ENCODE measurements at places on chromosomes 7 and 10.

GRCh38 chr7:132354527-132354926 lies 221.7 kb downstream of the PLXNA4 start:
- DNase-seq: no peak

GRCh38 chr10:49568235-49568634 lies 29.3 kb upstream of the ERCC6 start:
- DNase-seq: no peak

- no peak for DNase-seq
These were observed 85.9 kb upstream of the UNC5B start for GRCh38 chr10:71126432-71126831.

DNA sequence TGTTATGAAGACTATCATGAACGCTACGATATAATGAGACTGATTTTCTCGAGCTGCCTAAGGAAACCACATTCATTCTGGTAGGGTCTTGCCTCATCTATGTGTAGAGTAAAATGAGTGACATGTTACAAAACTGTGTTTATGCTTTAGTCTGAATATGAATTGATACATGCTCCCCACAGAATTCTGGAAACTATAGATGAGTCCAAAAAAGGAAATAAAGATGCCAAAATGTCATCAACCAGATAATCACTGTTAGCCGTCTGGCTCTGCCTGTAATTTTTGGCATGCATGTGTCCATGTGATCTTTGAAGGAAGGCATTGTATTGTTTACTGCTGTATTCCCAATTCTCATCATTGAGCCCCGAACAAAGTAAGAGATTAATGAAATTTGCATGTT lies 42.6 kb upstream of the GPR37 start:
- no peak for DNase-seq

DNA sequence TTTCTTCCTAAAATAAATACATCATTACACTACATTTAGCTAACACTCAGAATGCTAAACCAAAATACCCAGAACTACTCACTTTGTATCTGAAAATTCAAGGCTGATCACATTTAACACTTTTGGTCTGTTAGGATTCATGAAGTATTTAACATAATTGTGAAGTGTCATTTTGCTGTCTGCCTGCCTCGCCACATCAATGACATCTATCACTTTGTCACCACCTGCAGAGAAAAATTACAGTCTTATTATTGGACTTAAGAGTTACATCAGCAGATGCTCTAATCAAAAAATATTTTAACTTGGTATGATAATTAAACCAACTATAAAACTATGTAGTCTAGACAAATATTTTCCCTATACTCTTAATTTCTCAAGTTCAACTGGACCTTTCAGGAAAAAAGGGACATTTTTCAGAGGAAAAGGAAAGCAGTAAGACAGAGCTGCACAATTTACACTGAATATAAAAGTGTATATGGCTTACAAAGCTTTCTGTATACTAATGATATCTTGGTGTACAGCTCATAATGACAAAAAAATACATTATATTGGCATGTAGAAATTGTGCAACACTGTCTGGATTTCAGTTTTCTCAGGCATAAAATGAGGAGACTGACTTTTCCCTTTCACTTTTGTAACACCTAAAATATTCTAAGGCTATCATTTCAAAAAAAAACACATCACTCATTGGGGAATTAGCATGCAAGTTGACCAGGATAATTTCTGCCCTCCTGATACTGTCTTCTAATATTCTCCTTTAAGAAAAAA lies 49.2 kb downstream of the KDM7A start:
- no peak for DNase-seq

DNA sequence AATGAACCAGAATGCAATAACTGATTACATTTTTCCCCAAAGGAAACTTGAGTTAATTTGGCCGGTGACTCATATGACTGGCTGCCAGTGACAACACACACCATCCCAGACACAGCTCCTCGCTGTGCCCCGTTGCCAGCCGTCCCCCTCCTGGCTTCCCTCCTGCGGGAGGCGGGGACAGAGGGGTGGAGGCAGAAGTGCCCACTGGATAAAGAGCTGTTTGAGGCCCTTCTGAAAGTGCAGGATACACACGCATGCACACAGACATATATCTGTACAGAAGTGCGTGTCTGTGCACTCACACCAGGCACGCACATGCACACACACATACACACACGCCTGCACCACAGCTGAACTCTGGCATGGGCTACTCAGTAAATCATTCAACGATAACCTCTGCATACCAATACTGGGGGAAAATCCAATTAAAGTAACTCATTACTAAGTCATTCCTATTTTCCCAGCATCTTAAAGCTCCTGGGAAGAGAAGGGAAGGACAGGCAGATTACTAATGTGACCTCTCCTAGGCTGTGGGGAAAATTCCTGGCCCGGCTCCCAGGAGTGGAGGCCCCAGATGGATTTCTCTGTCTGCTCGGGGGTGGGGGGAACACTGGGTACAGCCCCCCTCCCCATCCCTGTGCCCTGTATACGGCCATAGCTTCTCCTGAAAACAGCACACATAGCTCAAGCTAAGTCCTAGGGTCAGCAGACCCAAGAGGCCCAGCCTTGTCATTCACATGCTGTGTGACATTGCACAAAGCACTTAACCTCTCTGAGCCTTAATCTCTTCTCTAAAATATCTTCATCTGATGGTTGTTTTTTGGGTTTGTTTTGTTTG lies 52.3 kb upstream of the MYL10 start:
- DNase-seq: peak; percentile 64

- no peak for DNase-seq
These were observed 89.2 kb downstream of the DLG5 start for GRCh38 chr10:77837248-77837924.

DNA sequence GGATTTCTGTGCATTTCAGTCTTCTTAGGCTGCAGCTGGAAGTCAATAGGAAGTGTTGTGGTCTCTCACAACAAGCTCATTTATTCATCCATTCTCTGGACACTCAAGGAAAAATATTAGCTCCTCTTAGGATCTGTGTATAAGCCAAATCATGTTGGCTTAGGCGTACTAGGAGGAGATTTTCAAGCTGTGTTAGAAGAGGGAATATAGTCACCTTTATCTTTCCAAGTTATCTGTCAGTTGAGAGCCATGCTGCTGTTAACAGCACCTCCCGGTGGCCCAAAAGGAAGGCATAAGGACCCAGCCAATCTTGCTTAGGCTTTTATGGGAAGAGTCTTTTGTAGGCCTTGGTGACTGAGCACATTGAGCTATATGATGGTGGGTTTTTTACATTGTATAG lies 220.0 kb downstream of the LRMDA start:
- DNase-seq: peak; percentile 0

DNA sequence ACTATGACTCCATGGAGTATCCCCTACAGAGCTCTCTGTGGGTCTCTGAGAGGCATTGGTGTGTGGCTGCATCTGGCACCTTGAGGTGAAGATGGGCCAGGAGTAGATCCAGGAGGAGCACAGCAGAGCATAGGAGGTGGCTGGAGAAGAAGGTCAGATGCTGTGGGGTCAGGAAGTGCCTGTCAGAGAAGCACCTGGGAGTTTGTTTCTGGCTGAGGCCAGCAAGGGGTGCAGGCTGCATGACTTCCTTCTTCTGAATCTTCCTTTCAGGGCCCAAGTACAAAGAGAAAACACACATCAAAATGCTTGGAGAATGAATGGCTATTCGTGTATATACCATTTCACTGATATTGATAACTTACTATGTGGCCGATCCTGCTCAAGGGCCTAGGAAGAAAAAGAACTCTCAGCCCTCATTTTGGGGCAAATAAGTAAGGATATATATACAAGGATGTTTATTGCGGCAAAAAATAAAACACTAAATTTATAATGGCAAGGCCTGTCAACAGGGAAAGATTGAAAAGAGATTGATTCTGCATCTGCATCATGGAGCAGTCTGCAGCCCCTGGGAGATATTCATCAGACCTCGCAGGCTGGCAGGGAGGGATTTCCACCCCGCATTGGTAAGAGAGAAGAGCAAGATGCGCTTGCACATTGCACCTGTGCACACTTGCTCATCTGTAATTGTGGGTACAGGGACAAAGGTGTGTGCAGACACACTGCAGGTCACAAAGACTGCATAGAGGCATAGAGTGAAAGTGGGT lies 39.2 kb downstream of the PTPRE start:
- no peak for DNase-seq

- peak; percentile 36 for DNase-seq
These were observed 55.6 kb upstream of the PNLIP start for GRCh38 chr10:116490028-116490662.

- DNase-seq: no peak
These were observed 3.5 kb downstream of the MDFIC start for GRCh38 chr7:114925434-114925833.

DNA sequence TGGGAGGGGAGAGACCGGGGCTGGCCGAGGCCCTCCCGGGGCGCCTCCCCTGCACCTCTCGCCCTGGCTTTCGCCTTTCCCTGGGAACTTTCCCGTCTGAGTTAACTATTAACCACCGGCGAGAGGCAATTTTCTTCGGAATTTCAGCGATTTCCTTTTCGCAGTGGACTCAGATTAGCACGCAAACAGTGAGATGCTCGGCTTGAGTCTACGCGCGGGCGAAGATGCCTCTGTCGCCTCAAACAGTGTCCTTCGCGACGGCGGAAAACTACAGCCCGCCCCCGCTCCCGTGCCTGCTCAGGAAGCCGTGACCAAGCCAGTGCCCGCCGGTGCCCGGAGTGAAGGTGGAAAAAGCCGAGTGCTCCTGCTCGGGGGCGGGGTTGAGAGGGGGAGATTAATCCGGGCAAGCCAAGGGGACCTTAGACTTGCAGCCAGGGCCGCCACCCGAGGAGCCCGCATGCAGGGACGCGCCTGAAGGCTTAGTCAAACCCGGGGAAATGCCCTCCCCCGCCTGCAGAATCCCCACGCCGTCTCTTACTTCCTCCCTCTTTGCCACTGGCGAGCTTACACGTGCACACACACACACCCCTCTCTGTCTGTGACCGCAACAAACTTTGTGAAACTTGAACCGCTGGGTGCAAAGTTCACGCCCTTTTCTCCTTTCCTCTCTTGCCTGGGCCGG lies 14.5 kb upstream of the PAX2 start:
- no peak for DNase-seq

DNA sequence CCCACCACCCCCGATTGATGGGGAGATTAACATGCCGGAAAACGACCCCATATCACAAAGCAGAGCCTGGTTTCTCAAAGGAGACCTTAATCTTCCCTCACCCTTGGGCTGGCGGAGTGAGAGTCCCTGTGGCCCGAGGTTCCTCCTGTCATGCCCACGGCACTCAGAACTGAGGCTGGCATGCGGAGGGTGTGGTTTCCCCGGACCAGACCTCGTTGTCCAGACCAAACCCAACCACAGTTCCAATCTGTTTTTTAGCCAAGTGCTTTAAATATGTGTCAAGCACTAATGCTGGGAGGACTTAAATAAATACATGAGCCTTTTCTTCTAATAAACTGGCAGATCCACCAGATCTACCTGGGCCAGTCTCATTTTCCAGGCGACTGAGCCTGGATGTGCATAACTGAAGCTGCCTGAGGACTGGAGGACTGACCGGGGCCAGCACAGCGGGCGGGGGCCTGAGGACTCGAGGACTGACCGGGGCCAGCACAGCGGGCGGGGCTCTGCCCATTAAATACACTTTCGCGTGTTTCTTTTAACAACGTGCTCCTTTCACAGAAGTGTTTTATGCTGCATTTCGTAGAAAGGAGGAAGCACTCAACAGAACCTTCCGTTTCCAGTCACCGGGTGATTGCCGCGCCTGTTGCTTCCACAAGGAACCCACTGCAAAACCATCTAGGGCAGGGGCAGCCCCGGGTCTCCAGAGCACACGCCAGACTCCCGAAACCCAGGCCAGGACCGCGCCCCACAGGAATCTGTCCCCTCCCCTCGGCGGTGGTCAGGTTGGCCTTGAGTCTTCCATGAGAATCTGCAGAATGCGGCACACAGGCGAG lies 334.6 kb downstream of the PTPRN2 start:
- no peak for DNase-seq

GRCh38 chr7:17126413-17127268 lies 171.8 kb upstream of the AHR start:
- no peak for DNase-seq

GRCh38 chr10:80701706-80702105 lies 164.0 kb downstream of the SH2D4B start:
- DNase-seq: no peak

DNA sequence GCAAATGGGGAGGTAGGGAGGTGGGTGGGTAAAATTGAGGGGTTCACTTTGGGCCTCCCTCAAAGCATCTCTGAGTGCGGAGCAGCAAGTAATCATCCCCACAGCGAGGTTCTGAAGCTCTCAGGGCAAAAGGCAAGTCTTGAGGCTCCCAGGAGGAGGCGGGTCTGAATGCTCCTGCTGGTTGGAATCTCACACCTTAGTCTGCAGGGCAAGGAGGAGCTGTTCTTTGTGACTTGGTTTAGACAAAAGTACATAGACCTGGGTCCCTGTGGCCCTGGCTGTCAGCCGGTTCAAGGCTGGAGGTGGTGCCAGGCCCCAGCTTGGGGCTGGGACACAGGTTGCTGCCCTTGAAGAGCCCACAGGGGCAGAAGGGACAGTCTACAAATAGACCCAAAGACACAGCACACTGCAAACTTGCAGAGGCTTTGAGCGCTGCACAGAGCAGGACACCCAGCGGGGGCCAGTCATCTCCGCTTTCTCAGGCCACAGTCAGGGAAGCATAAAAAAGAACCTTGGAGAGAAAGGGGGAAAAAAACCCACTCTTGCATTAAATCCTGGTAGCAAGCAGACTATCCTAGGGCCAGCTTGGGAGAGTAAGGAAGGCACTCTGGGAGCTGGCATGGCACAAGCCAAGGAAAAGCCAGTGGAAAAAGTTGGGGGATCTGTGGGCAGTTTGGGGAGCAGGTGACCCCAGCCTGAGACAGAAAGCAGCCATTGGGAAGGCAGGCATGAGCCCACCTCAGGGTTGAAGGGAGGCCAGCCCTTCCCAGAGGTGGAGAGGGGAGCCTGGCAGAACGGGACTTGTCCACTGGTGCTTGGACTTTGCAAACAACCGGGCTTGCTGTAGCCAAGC lies 926 bp upstream of the C10orf71 start:
- no peak for DNase-seq

GRCh38 chr7:32204361-32205018 lies 134.3 kb upstream of the PDE1C start:
- peak; percentile 75 for DNase-seq

DNA sequence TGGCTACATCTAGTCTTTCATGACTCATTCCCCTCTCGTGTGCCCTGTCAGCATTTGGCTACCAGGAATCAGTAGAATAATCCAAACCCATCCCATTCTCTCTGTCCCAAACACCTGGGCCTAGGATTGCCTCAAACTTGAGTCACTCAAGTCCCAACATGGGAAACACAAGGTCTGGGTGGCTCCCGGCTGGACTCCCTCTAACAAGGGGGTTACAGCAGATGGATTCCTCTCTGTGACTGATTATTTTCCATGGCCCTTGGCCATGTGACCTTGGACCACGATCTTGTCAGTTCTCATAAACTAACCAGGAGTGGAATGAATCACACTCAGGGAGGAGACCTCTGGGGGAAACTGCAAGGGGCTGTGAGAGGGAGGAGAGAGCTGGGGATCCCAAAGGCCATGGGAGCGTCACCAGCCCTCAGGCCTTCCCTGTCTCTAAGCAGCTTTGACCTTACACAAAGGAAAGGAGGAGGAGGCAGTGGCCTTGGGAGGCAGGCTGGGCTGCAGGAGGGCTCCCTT lies 533.1 kb downstream of the KCNMA1 start:
- no peak for DNase-seq

All from SW 1271 (cell line).